ENCODE measurements at places on chromosomes 3 and 15.
A peak's percentile ranks its signal among the peaks of the same experiment; 100 is the strongest.

GRCh38 chr15:63052961-63053698, 10.6 kb downstream of the TPM1 start:
- no peak for DNase-seq

DNA sequence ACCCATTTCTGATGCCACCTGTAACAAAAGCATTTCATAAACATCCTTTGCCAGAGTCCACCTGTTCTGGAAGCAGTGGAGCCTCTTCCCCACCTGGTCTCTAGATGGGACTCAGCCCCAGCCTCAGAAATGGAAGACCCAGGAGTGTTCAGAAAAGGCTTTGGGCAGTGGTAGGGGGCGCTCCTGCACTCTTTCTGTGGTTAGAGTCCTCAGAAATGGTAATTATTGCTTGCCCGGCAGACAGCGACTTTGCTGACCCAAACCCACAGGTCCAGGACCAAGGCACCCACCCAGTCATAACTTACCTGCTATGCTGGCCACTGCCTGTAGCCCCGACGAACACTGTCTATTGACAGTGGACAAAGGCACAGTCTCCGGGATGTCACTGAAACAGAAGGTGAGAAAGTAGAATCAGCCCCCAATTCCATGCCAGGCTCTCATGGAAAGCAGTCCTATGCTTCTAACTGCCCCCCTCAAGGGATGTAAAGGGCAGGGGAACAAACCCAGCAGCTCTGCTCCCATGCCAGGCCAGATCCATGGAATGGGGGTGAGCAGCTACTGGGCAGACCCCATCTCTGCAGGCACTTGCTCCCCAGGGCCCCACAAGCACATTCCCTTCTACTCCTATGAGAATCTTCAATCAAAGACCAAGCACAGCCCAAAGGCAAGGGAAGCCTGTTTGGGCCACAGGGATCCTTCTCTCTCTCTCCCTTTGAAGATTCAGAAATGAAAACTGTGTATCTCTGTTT, 5.1 kb downstream of the ACAA1 start:
- DNase-seq: peak; percentile 42

GRCh38 chr3:126261037-126261436, 80.7 kb upstream of the ALDH1L1 start:
- no peak for DNase-seq

- DNase-seq: no peak
These were observed 232.6 kb upstream of the TPM1 start for GRCh38 chr15:62809968-62810260.
